Activated T-helper 2 cell treated with anti-CD3 and anti-CD28 coated beads, Interferon-gamma antibody, Interleukin-2, Interleukin-4, amounts not matched to agents 10 μg/mL and 5 μg/mL and 100 μg/mL, durations not matched to agents 14 hours and 24 hours and 36 hours (primary cell): ENCODE measurements at places on chromosomes 4 and X. TPM values are rescaled to one million over a fixed set of nuclear protein-coding genes. Genes with fewer than 3 reads are reported as not detected.

PDGFRA gene
- not detected in 2 replicates for total RNA-seq

ADH7 gene
- total RNA-seq, result not detected in 2 replicates

GALNTL6 gene
- not detected in 2 replicates for total RNA-seq

ARR3 gene
- total RNA-seq, result not detected in 2 replicates
